ENCODE measurements at places on chromosomes 4 and X.

- no peak for DNase-seq
Measured at GRCh38 chr4:164977243-164978164, at the start of gene TRIM61. Gene TRIM61 (minus strand): TSS chr4:164977657. CDS start chr4:164970002, 7,655 bp downstream.

GRCh38 chr4:111838406-111838930 is 306.8 kb upstream of the FAM241A start:
- DNase-seq: no peak

DNA sequence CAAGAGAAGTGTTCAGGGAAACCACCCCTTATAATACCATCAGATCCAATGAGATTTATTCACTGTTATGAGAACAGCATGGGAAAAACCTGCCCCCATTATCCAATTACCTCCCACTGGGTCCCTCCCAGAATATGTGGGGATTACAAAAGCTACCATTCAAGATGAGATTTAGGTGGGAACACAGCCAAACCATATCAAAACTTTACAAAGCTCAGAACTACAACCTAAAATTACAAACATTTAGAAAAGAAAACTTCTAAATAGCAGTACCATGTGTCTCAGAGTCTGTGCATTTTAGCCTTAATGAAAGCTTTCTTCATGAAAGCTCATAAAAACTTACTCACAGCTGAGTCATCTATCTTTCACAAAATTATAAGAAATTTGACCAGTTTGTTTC is 1442.8 kb upstream of the PCDH7 start:
- DNase-seq: peak; percentile 3

DNA sequence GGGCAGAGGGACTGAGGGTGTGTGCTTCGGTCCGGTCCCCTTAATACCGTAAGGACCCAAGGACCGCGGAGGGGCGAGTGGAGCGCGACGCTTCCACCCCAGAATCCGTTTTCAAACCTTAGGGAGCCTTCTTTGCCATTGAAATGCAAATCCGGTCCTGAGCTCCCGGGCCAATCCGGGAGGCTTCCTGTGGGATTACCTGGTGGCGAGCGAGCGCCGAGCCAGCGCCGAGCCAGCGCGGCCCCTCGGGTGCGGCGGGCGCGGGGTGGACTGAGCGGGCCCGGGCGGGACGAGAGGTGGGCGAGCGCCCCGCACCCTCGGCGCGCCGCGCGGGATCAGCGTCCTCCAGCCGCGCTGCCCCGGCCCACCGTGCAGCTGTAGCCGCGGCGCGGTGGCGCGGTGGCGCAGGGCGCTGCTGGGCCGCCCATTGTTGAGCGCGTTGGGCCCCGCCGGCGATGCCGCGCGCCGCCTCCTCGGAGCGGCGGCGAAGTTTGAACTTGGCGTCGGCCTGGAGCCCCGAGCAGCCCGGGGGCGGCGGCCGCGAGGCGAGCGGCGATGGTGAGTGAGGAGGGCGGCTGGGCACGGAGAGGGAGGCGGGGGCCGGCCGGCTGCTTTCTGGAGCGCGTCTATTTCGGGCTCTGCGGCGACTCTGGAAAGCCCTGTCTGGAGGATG is 208.7 kb downstream of the SOWAHB start:
- DNase-seq: peak; percentile 75

- peak; percentile 4 for DNase-seq
Measured at GRCh38 chr4:17817027-17817426, 6.2 kb downstream of the NCAPG start.

GRCh38 chrX:78514852-78515251 is 144.3 kb downstream of the RTL3 start:
- no peak for DNase-seq

- DNase-seq: no peak
Measured at GRCh38 chr4:71288875-71289274, 49.9 kb upstream of the SLC4A4 start.

DNA sequence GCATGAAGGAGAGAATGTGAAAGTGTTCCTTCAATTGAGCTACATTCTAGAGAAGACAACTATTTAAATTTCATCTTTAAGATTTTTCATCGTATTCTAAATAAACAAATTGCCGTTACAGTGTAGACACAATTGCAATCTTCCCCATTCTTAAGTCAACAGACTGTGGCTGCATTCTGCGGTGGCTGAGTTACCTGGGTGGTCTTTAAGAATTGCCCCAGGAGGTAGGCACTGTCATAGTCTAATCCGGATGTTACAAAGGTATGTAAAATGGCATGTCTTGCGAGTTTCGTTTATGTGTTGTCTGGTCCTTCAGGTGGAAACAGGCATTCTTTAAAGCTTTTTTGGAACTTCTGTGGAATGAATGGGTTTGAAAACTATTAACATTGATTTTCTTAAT is 586.1 kb upstream of the PITX2 start:
- DNase-seq: no peak

DNA sequence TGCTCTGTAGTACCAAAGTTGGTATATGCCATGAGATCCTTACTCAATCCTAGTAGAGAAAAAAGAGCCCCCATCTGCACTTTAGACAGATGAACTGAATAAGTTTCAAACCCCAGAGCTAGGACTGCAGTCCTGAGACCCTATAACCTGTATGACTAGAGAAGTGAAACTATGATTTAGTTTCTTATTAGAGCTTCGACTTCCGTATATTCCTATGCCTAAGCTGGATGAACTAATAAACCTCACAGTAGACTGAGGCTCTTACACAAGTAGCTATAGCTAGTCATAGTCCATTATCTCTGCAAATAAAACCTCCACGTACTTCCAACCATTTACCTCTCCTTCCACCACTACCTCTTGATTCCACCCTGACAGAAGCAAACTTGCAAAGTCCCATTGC is 6.3 kb upstream of the OTUD4 start:
- no peak for DNase-seq

Data from RWPE1 (cell line).